ENCODE measurements at places on chromosomes 11 and 22.
A peak's percentile ranks its signal among the peaks of the same experiment; 100 is the strongest.

DNA sequence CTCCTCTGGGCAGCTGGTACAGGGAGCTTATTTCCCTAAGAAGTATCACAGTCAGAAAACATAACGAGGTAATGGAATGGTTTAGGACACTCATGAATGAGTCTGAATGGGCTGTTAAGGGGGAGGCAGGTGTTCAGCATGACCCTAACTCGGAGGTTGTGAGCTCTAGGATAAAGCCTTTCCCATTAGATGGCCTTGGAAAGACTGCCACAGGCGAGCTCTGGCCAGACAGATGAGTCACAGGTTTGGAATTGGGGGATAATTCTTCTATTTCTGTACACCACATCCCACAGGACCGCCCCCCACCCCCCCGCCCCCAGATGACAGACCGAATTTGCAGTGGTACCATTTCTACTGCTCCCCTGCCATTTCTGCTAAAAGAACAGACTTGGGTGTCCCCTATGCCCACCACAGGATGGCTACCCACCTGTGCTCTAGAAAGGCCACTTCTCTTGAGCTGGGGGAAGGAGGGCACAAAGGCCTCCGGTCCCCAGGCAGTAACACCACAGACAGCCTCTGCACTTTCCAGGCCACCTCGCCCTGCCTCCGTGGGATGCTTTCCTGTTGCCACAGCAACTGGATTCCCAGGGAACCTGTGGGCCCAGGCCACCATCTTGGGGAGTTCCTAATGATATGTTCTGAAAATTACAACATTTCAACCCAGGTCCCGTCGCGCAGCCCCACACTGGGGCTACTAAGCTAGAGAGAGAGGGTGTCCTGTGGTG is 76.7 kb downstream of the TRIM29 start:
- DNase-seq = no peak

DNA sequence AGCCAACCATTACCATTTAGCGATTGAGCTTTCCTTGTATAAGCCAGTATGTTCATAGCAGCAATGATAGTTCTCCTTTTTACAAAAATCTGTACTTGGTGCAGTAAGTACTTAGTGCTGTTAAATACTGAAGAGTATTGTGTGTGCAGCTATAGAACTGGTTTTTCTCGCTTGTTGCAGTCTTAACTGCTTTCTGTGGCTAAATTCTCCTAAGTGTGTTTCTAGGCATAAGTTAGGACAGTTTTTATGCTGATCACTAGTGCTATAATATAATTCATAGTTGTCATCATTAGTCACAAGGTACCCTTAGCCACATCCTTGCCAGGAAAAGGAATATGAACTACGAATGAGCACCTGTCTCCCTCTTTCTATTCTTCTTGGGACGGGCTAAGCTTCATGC is 107.7 kb downstream of the GRAMD1B start:
- no peak for DNase-seq

GRCh38 chr11:65593518-65594414 is 1.8 kb downstream of the KCNK7 start:
- DNase-seq = peak; percentile 48

DNA sequence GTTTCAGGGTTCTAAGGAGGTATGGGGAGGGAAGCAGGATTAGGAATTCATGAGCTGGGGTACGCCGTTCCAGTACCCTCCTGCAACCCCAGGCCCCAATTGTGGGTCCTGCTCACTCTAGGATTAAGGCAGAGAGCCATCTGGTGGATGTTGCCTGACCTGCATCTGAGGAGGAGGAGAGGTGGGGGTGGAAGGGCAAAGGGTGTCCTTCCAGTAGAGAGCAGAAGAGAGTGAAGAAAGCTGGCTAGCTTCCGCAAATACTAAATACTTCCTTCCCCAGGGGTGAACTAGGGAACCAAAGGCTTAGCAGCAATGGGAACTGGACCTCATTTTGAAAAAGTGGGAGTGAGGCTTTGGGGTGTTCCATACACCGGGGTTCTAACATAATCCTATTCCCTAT is 10.6 kb downstream of the LRRC51 start:
- DNase-seq = peak; percentile 77

GRCh38 chr11:118060081-118060661 is 16.7 kb upstream of the TMPRSS4 start:
- DNase-seq = no peak

DNA sequence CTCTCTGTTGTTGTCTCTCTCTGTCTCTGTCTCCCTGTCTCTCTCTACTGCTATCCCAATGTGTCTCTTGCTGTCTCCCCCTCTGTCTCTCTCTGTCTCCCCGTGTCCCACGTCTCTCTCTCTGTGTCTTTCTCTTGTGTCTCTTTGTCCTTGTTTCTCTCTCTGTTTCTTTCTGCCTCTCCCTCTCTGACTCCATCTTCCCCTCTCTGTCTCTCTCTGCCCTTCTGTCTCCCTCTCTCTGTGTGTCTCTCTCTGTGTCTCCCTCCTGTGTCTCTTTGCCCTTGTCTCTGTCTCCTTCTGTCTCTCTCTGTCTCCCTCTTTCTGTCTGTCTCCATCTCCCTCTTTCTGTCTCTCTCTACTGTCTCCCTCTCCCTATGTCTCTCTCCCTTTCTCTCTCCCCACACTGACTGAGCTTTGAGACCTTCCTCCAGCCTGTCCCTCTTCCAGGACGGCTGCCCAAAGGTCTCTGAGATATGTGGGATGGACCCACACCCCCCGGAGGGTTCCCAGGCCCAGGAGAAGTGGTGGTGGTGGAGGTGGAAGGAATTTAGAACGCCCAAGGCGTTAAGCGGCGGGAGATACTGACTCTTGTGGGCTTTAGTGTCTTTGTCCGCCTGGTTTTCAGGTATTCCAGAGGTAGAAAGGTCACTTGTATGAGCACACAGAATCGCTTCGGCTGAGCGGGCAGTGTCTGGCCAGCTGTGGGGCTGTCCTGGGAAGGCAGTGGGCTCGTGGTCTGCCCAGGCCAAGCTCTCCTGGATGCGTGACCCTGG is 65.5 kb upstream of the CCND1 start:
- DNase-seq = no peak

DNA sequence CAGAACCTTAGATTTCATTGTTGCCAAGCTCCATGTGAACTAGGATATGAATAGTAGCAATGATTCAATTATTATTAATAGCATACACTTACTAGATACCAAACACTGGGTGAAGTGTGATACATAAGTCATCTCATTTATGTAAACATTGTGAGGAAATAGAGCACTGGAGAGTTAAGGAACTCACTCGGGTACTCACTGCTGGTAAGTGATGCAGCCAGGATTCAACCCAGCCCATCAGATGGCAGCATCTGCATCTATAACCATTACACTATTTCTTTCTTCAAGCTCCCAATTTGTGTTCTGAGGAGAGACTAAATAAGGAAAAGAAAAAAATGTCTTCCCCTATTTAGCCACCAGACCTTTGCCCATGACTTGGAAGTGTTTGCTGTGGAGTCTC is 10.2 kb upstream of the ALG8 start:
- DNase-seq = no peak

DNA sequence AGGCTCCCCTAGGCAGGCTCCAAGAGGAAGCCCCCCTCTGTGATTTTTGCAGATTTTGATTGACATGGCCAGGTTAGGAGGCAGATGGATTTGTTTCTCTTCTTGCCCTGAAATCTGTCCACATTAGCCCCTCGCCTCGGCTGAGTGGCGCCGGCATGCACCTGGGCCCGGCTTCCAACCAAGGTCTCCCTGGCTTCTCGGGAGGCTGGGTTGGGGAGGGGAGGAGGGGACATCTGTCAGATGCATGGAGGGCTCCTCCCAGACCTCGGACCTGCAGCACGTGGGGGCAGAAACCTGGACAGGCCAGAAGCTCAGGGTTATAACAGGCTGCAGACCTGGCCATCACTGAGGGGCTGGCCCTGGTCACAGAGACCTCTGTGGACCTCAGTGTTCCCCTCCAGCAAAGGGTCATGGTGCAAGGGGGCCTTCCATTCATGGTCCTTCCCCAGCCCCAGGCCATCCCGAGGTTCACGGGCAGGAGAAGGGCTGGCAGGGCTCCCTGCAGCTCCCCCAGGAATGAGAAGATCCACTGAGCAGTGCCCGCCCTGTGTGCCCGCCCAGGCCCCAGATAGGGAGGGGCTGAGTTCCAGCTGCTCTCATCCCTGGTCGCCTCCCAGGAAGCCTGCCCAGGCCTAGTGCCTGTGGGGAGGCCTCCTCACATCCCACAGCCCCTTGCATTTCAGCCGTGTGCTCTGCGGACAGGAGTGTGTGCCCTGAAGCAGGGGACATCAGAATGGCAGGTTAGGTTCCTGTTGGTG is 747.8 kb downstream of the BRD1 start:
- no peak for DNase-seq

GRCh38 chr11:27087432-27087831 is 46.8 kb downstream of the BBOX1 start:
- DNase-seq = no peak

- no peak for DNase-seq
These were observed 16.2 kb downstream of the SLC37A2 start for GRCh38 chr11:125079151-125079877.

DNA sequence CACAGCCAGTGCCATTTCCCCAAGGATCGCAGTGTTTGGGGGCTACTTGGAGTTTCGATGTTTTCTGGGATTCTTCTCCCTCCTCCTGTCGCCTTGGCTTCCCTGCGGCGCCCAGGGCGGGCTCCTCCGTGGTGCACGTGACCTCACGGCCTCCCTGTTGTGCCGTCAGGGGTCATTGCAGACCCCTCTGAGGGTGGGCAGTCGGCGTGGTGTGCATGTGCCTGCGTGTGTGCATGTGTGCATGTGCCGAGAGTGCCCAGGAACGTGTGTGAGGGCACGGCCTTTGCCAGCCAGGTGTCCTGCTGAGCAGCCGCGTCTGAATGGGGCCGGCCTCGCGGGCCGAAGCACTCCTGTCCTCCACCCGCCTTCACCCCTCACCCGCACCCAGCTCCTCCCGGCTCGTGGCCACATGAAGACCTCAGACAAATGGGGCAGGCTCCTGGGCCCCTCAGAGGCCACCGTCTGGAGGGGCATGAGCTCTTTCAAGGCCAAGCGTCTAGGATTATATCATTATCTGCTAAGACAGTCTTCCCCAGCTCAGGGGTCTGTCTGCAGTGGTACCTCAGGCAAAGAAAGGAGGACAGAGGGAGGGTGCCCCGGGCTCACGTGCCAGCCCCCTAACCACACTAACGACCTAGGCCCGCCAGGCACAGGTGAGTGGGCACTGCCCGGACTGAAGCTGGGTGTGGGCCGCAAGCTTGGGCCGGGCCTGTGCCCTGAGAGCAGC is 9.4 kb upstream of the MRPL23 start:
- DNase-seq = no peak

DNA sequence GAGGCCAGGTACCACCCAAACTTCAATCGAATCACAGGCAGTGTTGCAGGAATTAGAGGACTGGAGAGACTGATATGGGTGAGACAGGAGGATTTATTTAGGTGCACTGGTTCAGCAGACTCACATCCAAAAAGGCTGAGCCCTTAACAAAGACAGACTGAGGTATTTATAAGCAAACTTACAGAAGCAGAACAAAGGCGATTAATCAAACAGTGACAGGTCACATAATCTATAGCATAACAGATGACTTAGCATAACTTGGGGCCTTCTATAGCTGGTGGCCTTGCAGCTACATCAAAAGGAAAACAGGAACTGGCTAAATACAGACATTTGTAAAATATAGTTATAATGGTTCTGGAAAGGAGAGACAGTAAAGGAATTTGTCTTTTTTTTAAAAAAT is 2.1 kb downstream of the APOBEC3B start:
- DNase-seq = no peak

DNA sequence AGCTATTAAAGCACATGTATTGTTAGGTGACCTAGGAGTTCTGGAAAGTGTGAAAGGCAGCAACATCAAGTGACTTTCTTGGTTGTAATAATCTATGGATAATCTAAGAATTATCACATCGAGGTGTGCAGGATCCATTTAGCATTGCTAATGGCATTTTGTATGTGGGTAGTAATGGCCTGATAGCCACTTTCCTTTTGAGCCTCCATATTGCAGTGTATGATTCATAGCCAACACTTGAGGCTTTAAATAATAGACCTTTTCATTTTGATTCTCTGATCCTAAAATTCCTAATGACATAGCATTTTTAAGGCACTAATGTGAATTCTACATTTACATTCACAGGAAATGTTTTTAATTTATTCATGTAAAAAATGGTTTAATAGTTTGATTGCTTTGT is 759.4 kb downstream of the NELL1 start:
- no peak for DNase-seq

- DNase-seq = no peak
These were observed 761.9 kb downstream of the DLG2 start for GRCh38 chr11:84865257-84865656.
